ENCODE measurements at places on chromosomes 1 and 21.

DNA sequence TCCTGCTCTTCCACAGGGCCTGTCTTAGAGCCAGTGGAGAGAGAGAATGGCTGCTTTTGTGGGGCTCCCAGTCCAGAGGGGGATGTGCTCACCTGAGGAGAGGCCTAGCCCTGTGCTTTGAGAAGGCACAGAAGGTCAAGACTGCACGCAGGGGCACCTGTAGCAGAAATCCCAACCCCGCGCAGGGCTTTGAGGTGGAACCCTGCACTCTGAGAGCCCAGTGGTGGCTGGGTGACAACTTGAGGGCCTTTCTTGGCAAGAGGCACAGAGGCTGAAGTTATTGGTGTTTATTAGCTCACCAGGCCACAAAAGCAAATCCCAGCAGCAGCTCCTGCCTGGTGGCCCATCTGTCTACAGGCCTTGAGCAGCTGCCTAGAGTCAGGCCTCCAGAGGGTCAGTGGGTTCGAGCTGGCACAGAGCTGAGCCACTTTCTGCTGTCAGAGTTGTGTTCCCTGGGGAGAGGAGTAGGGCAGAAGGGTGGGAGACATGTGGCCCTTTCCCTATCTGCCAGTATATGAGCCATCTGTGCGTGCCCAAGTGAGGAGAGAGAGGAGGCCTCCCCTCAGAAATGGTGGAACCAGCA lies 31.4 kb downstream of the SZRD1 start:
- no peak for DNase-seq

- no peak for DNase-seq
These were observed 42.2 kb upstream of the KANK4 start for GRCh38 chr1:62361431-62361830.

DNA sequence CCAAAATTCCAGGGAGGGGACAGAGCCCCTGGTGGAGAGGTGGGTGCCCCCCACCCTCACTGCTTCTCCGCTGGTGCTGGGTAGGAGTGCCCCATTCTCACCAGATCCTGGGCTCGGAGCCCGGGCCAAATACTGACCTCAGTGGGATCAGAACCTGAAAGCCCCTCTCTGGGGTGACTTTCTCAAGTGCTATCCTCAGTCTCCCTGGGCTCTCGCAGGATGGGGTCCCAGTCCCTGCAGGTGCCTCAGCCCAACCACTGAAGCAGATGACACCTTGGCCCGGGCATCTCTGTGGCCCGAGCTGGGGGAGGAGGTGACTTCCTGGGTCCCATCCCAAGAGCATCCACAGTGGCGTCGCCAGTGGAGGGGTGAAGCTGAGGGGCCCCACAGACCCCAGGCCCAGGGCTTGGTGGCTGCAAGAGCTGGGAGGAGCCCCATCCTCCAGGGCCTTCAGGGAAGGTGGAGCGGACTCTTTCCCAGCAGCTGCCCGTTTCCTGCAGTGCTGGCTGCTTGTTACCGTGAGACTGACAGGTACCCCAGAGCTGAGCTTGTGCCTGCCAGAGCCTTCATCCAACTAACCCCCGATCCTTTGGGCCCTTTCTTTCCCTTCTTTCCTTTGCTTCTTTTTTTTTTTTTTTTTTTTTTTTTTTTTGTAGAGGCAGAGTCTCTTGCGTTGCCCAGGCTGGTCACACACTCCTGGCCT lies 3.9 kb upstream of the FNDC10 start:
- no peak for DNase-seq

DNA sequence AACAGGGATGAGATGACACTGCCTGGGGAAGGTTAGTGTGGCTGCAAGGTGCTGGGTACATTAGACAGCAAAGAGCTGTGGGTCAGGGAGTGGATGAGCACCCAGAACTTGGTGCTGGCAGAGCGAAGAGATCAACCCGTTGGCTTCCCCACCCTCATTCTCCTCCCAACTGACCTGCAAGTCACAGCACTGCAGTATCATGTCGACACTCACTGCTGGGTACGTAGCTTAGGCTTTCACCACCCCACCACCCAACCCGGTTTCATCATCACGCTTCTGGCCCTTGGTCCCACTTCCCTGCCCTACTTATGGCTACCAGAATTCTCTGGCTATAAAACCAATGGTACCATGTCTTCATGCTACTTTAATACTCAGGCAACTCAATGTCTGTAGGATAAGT lies 73.6 kb upstream of the LYST start:
- DNase-seq: no peak

- peak; percentile 84 for DNase-seq
These were observed at the start of the genes HSF2BP and RRP1B for GRCh38 chr21:43659136-43660000. TSS of gene HSF2BP (minus strand) at chr21:43659488. CDS start at chr21:43658096, 1,392 bp downstream. TSS of gene RRP1B (plus strand) at chr21:43659560. CDS start at chr21:43659665, 105 bp downstream.

- peak; percentile 69 for DNase-seq
These were observed 15.9 kb upstream of the SRSF4 start for GRCh38 chr1:29197590-29197924.

- no peak for DNase-seq
These were observed 787 bp downstream of the GRIK3 start for GRCh38 chr1:37033355-37034101.
